ENCODE measurements at places on chromosomes 16 and 17.
A peak's percentile ranks its signal among the peaks of the same experiment; 100 is the strongest.

- DNase-seq, result no peak
These were observed 40.3 kb downstream of the SDK2 start for GRCh38 chr17:73603971-73604370.

GRCh38 chr17:63436523-63437110 is 9.5 kb downstream of the CYB561 start:
- DNase-seq, result no peak

- no peak for DNase-seq
These were observed 44.6 kb upstream of the ZNF750 start for GRCh38 chr17:82884341-82884969.

DNA sequence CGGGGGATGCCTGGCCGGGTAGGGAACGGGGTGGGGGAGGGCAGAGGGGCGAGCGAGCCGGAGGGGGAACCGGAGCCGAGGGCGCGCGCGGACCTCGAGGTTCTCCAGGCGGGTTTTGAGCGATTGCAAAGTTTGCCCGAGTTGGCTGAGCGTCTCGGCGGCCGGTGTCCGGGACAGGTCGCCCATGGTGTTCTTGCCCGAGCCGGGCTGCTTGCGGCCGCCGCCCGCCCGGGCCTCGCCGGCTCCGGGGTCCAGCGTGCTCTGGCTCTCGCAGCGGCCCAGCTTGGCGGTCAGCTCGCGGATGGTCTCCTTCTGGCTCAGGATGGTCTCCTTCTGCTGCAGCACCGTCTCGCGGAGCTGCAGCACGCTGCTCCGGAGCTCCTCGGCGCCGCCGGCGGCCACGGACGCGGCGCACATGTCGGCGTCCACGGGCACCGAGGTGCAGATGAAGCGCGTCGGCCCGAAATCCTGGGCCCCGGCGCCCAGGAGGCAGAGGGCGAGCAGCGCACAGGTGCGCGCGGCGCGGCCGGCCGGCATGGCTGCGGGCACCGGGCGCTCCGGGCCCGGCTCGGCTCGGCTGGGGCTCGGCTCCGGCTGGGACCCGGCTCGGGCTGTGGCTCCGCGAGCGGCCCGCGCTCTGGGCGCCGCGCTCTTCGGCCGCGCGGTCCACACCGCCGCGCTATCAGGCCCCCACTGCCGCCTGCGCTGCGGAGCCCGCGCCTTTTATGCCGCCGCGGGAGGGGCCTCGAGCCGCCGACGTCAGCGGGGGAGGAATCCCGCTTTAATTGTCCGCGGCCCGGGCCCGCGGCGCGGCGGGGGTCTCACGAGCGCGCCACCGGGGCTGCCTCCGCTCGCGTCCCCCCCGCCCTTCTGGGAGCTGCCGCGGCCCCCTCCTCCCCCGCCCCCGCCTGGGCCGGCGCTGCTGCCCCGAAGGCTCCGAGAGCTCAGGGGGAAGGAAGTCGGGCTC is at the start of gene NPTX1:
Gene NPTX1 (minus strand): TSS at position 698 of the 967 bp plus-strand sequence. CDS start 161 bp downstream, at position 537.
- DNase-seq, result no peak

DNA sequence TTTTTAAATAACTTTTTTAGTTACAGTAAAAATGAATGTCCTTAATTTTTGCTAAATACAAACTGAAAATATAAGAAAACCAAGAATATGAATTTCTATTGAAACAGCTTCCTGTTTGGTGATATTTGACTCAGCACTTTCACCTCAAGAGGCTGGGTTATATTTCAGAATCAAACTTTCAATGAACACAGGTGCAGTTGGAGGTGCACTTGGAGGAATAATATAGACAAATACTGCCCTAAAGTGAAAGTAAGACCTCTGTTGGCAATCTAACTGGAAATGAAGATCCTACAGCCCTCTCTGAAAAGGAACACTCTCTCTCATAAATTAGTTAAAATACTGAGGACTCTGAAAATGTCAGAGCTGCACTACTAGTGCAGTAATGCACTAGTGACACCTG is 106.2 kb downstream of the BRIP1 start:
- no peak for DNase-seq

- peak; percentile 48 for DNase-seq
These were observed 72.8 kb upstream of the MED9 start for GRCh38 chr17:17403899-17404576.

DNA sequence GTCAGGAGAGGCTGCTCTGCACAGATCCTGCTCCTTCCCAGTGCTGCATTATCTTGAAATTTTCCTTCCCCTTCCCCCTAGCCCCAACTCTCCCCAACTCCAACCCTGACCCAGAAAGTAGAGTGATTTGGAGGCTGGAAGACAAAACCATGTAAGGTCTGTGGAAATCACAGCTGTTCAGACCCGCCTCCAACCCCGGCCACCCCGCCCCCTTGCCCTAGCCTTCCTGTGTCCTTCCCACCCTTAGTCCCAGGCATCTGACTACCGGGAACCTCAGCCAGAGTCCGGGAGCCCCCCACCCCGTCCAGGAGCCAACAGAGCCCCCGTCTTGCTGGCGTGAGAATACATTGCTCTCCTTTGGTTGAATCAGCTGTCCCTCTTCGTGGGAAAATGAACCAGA is at the start of gene AOC3:
Gene AOC3 (plus strand): TSS at position 246 of the 400 bp plus-strand sequence. CDS start 145 bp downstream, at position 391.
- no peak for DNase-seq

GRCh38 chr16:83345846-83346640 is 461.7 kb upstream of the HSBP1 start:
- no peak for DNase-seq

- no peak for DNase-seq
These were observed 1.2 kb upstream of the TAOK2 start for GRCh38 chr16:29972500-29972899.

GRCh38 chr16:64061621-64062020 is 1060.2 kb downstream of the CDH11 start:
- no peak for DNase-seq

GRCh38 chr17:59366040-59366757 is 34.7 kb downstream of the YPEL2 start:
- no peak for DNase-seq

DNA sequence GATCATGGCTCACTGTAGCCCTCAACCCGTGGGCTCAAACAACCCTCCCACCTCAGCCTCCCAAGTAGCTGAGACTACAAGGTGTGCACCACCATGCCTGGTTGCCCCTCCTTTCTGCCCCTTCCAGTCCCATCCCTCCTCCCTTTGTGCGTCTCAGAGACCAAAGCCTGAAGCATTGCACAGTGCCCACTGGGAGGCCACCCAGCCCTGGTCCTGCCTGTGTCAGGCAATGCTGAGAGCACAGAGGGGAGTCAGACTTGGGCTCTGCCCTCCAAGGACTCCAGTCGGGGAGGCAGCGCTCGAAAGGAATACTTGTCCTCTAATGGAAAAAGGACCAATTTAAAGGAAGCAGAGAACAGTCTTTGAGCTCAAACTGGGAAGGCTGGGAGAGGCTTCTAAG is 20.4 kb downstream of the RAI1 start:
- DNase-seq, result no peak

- no peak for DNase-seq
These were observed 69.4 kb upstream of the NKD1 start for GRCh38 chr16:50478773-50479149.

DNA sequence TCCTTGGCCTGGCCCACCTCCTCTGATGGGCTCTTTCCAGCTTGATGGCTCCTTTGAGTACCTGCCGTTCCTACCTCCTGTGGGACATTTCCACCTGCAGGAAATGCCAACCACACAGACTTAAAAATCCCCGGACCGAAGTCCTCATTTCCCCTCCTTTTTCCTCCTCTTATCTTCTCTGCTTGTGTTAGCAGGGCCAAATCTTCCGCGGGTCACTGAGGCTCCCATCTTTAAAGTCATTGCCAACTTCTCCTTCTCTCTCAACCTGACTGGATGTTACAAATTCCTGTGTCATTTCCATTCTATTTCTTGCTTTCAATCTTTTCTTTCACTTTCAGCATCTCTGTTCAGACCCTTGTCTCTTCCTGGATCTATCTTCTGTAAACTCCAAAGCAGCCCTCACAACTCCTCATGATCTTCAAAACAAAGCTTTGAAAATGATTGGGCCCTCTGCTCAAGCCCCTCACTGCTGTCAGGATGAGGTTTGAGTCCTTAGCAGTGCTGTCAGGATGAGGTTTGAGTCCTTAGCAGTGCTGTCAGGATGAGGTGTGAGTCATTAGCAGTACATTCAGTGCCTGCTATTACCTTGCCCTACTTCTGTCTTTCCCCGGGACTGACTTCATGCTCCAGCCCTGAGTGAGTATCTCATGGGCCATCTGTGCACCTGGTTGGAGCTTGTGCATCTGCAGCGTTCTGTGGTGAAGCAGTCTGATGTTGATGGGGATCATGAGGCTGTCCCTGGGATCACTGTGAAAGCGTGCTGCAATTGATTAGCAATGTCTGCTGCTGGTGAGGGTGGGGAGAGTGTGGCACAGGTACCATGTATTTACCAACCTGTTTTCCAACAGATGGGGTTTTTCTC is 100.1 kb downstream of the IRF8 start:
- no peak for DNase-seq

GRCh38 chr16:88434746-88435145 is 18.3 kb upstream of the ZFPM1 start:
- no peak for DNase-seq

DNA sequence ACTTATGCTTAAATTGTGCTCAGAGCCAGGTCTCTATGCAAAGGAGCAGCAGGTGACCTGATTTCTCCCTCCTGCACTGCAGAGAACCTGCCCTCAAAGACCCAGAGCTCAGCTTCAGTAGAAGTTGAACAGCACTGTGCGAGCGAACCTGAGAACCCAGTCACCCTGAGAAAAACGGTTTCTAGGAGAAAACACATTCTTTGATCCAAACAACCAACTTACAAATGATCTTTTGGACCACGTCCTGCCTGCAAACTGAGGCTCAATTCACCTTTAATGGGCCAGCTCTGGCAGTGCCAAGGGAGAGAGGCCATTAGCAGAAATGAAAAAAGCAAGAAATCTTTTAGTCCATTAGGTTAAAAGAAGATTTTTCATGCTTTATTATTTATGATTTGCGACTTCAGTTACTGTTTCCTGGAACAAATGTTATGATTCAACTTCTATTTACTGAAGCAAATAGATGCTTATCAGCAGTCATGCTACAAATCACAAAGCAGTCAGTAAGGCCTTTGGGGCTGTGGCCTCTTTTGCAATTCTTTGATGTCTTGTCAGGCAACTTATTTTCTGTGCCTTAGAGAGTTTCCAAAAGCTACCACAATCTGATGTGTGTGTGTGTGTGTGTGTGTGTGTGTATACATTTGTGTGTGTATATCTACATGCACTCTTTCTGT is 65.7 kb upstream of the LRRC37A3 start:
- DNase-seq, result no peak

DNA sequence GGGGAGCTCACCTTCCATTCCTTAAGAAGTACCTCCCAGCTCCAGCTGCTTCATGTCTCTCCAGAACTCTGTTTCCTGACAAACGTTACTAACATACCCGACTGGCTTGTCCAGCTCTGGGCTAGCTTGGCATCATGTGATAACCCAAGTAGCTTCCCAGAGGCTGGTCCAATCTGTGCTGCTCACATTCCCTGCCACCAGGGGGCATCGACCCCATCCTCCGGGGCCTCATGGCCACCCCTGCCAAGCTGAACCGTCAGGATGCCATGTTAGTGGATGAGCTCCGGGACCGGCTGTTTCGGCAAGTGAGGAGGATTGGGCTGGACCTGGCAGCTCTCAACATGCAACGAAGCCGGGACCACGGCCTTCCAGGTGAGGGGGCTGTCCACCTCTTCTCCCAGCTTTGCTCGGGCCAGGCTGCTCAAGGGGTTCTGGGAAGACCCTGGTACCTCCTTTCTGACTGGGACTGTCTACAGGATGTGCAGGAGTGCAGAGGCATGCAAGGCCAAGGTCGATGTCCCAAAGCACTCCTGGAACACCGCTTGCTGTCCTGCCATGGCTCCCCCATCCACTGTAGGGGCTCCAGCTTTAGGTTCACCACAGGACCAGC is 7.6 kb downstream of the EPX start:
- peak; percentile 57 for DNase-seq

GRCh38 chr16:87178977-87179376 is 138.2 kb downstream of the C16orf95 start:
- no peak for DNase-seq

GRCh38 chr17:46805771-46806170 is 12.7 kb downstream of the WNT3 start:
- DNase-seq, result no peak

DNA sequence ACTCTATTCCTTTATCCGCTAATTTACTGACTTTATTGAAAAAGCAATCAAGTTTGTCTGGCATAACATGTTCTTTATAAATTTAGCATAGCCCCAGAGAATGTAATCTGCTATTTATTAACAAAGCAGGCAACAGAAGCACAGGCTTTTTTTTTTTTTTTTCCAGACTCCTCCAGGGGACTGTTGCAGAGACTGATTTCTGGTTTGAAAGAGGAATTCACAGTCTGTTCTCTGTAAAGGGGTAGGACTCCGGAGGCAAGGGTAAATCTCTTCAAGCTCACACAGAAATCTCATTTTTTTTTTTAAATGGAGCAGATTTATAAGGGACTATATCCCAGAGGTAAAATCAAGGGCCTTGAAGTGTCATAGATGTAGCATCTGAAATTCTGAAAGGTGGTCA is 1386.5 kb upstream of the CDH8 start:
- DNase-seq, result no peak

DNA sequence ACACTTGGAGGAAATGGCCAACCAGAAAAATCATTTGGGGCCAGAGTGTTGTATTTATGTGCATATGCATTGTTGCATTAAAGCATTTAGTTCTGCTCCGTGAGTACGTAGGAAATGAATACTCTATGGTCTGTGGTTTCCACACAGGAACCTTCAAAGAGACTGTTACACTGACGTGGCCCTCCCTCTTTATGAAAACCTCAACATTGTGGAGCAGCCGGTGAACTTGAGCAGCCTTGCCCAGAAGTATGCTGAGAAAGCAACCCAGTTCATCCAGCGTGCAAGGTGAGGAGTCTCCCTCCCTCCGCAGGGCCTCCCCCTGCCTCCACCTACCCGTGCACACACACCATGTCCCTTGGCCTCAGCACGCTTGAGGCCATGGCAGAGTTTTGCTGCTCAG is 65.2 kb downstream of the ARSG start:
- DNase-seq, result peak; percentile 46

- DNase-seq, result no peak
These were observed 8.5 kb downstream of the TIMM22 start for GRCh38 chr17:1005361-1005946.

DNA sequence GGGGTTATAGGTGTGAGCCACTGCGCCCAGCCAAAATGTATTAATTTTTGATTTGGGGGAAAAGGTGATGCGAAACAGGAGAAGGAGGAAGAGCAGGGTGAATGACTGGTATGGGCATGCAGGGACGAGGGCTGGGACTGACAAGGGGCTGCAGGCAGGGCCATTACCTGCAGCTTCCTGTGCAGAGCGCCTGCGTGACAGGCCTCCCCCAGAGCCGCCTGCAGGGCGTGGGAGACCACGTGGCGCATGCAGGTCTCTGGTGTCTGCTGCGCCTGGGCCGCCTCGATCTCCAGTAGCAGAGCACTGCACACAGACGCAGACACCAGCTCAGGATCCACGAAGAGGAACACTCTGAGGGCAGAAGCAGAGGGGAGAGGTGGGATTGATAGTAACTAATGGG is 32.4 kb downstream of the PIK3R6 start:
- no peak for DNase-seq

GRCh38 chr16:51144203-51144602 is 6.9 kb downstream of the SALL1 start:
- no peak for DNase-seq

DNA sequence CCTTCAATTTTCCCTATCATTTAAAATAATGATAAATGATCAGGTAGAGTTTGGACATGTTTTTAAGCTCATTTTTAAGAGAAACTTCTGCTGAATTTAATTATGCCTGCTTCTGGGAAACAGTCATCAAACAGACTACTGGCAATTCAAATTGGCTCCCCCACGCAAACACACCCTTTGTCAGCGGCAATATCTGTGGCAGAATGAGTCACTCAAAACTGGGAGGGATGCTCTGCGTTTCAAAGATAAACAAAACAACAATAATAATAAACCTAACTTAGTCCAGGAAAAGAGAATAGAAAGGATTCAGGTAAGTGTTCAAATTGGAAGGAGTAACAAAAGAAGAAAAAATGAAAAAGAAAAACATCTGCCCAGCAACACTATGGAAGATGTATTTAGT is 108.1 kb upstream of the ERCC4 start:
- no peak for DNase-seq
